KG1 (cell line): ENCODE measurements at places on chromosomes 12 and 14.

GRCh38 chr12:46208370-46208769 is 60.5 kb downstream of the SLC38A1 start:
- no peak for DNase-seq

GRCh38 chr12:22491034-22491433 is 53.3 kb downstream of the C2CD5 start:
- no peak for DNase-seq

DNA sequence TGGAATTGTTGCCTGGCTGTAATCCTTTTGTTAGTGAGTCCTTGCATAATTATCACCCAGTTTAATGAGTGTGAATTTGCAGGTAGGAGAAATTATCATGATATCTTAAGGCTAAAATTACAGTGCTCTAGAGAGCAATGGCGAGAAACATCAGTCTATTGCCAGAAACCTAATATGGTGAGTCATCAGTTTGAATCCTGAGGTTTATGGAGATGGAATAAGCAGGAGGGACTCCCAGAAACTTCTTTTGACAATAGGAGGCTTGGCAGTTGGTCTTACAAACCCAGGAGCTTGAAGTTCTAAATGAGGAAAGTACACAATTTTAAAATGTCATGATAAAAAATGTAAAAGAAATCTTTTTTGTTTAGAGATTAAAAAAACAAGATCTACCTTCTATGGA is 31.5 kb upstream of the CRADD start:
- no peak for DNase-seq

DNA sequence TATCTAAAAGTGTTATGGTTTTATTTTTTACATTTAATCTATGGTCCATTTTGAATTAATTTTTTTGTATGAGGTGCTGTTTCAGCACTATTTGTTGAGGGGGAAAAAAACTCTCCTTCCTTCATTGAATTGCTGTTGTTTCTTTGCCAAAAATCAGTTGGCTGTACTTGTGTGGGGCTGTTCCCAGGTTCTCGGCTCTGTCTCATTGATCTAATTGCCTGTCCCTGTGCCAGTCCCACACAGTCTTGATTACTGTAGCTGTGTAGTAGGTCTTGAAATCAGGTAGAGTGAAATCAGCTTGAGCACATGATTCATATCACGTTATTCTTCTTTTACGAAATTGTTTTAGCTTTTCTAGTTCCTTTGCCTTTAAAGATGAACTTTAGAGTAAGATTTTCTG is 109.7 kb downstream of the ADGRD1 start:
- no peak for DNase-seq

GRCh38 chr12:116898669-116899068 is 12.1 kb upstream of the FBXW8 start:
- DNase-seq = no peak

DNA sequence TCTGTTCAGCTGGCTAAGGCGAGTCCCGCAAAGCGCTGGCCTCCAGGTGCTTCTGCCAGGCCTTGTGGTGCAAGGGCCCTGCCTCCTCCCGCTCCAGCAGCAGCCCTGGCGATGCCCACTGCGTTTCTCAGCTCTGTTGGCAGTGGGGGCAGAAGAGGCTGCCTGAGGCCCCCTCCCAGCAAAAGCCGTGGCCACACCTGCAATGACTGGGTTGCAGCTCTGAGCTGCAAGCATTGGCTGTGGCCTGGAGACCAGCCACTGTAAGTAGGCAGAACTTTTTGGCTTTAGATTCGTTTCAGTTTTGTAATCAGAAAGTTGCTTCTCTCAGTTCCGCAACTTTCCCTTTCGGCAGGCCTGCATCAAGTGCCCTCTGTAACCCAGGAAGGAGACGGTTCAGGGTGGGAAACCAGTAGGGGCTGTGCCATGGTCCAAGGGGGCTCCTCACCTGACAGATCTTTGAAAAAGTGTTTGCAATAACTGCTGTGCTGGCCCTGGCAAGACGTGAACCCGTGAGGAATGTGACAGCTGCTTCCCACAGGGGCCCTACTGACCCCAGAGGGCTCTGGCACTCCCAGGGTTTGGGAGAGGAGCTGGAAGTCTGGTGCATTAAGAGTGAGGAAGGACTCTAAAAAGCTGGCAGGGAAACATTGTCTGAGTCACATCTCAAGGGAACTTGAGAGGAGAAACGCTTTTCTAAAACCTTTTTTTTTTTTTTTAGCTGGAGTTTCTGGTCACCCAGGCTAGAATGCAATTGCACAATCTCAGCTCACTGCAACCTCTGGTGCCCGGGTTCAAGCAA is 54.5 kb upstream of the MAX start:
- no peak for DNase-seq

GRCh38 chr12:2389079-2389790 is 336.4 kb downstream of the CACNA1C start:
- no peak for DNase-seq

DNA sequence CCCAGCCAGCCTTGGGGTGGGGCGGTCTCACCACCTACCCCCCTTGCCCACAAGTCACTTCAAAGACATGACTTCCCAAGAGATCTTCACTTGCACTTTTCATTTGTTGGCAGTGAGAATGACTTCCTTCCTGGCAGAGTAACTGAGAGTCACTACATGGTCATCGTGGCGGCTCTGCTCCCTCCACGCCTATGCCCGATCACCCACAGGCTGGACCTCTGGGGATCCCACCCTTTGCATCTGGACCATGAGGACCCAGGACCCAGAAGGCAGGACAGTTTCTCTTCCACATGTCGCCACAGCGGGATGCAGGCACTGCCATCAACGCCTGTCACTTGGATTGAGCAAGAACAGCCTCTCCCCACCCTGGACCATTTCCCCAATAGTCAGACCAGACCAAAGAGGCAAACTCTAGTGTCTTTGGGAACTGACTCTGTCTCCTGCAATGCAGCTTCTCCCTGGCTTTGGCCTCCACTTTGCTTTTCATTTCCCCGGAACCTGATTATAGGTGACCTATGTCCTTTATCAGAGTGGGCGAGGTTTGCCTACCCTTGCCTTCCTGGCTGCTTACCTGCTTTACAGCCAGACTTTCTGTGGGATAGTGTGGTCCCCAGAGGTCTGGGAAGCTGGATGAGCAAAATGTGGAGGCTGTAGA is 3.6 kb downstream of the VDR start:
- no peak for DNase-seq
